Cortex of kidney (tissue), 1 donor: ENCODE measurements at places on chromosomes 11 and 22.

- no peak for DNase-seq
Observed at GRCh38 chr11:113806406-113806805, 26.8 kb downstream of the CLDN25 start.

GRCh38 chr22:27985323-27986275 is 66.5 kb upstream of the PITPNB start:
- DNase-seq: no peak

DNA sequence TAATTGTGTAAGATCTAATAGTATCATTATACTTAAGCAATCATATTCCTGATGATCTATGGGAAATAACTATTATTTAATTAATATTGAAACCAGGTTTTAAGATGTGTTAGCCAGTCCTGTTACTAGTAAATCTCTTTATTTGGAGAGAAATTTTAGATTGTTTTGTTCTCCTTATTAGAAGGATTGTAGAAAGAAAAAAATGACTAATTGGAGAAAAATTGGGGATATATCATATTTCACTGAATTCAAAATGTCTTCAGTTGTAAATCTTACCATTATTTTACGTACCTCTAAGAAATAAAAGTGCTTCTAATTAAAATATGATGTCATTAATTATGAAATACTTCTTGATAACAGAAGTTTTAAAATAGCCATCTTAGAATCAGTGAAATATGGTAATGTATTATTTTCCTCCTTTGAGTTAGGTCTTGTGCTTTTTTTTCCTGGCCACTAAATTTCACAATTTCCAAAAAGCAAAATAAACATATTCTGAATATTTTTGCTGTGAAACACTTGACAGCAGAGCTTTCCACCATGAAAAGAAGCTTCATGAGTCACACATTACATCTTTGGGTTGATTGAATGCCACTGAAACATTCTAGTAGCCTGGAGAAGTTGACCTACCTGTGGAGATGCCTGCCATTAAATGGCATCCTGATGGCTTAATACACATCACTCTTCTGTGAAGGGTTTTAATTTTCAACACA is 6.4 kb downstream of the BIRC3 start:
- no peak for DNase-seq

GRCh38 chr11:25615069-25615468 is 716.9 kb upstream of the ANO3 start:
- DNase-seq: no peak
